ENCODE measurements at places on chromosomes 16 and 17.

DNA sequence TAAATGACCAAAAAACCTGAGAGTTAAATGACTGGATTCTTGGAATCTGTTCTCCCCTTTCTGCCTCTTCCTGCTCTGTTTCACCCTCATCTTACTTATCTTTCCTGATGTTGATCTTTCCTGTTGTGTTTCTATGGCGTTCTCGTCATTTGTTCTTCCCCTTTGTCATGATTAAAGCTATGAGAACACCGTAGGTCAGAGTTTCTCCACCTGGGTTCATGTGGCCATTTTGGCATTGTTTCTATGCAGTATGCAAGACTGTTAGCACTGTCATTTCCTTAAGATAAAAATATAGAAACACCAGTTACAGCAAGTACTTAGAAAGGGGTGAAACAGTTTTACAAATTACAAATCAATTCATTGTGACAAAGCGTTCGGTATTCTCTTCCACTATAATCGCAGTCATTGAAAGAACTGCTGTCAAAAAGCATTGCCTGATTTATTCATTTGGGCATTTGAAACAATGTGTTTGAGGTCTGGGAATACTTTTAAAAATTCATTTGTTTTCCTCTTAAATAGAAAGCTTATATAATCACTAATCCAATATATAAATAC lies 166.0 kb downstream of the PHKB start:
- H3K27ac ChIP-seq = no peak overlapping the region
- no peak overlapping the region for H3K4me3 ChIP-seq
- no peaks in the 10 kb centered on the region for H3K4me1 ChIP-seq
- no peaks in the 10 kb centered on the region for H3K27me3 ChIP-seq

- peaks cover 29% of the 10 kb centered on the region for H3K4me1 ChIP-seq
- H3K27me3 ChIP-seq = no peaks in the 10 kb centered on the region
- H3K27ac ChIP-seq = no peak overlapping the region
- no peaks in the 10 kb centered on the region for H3K36me3 ChIP-seq
Measured at GRCh38 chr16:87056551-87056950, 260.6 kb downstream of the C16orf95 start.

- H3K4me1 ChIP-seq = no peaks in the 10 kb centered on the region
- H3K36me3 ChIP-seq = peaks cover 31% of the 10 kb centered on the region
- H3K27ac ChIP-seq = no peak overlapping the region
Measured at GRCh38 chr16:27226476-27226875, 23.1 kb downstream of the KDM8 start.

- no peaks in the 10 kb centered on the region for H3K36me3 ChIP-seq
- no peak for DNase-seq
- H3K27me3 ChIP-seq = no peaks in the 10 kb centered on the region
- H3K4me3 ChIP-seq = no peak overlapping the region
Measured at GRCh38 chr17:15213381-15214087, 51.6 kb downstream of the PMP22 start.

GRCh38 chr17:1649844-1650501 lies at the start of gene RILP:
RILP (minus strand) TSS chr17:1649866; CDS start chr17:1649804, 62 bp downstream.
- peak within 1 kb of the TSS; percentile 75 for H3K4me3 ChIP-seq
- H3K4me1 ChIP-seq = peaks cover 22% of the 10 kb centered on the region
- peaks cover 46% of the 10 kb centered on the region for H3K36me3 ChIP-seq
- H3K27ac ChIP-seq = peak within 1 kb of the TSS; percentile 95
- DNase-seq = peak; percentile 74
- no peaks in the 10 kb centered on the region for H3K27me3 ChIP-seq

DNA sequence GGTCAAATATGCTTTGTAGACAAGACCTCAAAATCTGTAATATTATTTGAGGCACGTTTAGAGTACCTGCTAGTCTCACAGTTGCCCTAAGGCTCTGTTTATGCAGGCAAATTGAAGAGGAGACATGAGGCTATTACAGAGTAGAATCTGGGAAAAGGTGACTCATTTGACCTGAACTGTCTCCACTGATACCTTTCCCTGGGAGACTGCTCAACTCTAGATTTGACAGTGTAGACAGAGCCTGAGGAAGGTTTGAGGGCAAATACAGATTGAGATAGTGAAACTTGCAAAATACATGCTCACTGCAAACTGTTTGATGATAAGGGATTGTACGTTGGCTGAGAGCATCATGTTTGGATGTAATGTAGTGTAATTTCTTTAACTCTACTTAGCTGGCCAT lies 1266.6 kb upstream of the CDH8 start:
- no peak overlapping the region for H3K27ac ChIP-seq
- no peaks in the 10 kb centered on the region for H3K4me1 ChIP-seq
- H3K36me3 ChIP-seq = no peaks in the 10 kb centered on the region
- no peak for DNase-seq
- no peaks in the 10 kb centered on the region for H3K27me3 ChIP-seq
- H3K4me3 ChIP-seq = no peak overlapping the region

DNA sequence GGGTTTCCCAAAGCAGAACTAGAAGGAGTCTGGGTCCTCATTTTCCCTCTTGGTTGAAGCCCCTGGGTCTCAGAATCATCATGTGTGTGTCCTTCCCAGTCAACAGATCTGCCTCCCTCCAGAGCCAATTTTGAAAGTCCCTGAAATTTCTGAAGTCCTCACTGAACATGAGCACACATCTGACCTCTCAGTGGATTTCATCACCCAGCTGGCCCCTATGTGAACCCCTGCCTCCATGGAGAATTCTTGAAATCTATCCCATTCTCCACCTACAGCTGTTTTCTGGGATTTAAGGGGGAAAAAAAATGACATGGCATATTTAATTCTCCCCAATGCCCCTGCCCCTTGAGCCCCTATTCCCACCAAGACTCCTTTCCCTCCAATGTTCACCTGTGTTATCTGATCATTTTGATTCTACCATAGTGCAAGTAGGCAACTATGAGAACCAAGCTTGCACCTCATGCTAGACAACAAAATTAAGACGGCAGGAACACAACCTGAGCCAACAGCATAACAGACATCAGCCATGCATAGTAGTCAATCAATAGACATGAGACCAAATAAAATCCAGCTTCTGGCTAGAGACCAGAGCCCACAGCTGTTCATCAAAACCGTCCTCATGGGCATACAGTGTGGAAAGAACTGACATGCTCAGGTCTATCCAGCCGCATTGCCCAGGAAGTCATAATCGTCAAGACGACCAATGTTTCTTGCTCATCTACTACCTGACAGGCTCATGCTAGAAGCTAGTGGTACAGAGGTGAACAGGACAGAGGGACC lies 14.9 kb downstream of the SOX9 start:
- H3K36me3 ChIP-seq = no peaks in the 10 kb centered on the region
- H3K4me3 ChIP-seq = no peak overlapping the region
- no peak overlapping the region for H3K27ac ChIP-seq
- no peak for DNase-seq
- H3K27me3 ChIP-seq = peaks cover 15% of the 10 kb centered on the region

All from tibial artery (tissue), 4 donors.